ENCODE measurements at places on chromosomes 3 and 15. TPM values are rescaled to one million over a fixed set of nuclear protein-coding genes. Genes with fewer than 3 reads are reported as not detected.

The SLC6A11 gene
- total RNA-seq: not detected

DNA sequence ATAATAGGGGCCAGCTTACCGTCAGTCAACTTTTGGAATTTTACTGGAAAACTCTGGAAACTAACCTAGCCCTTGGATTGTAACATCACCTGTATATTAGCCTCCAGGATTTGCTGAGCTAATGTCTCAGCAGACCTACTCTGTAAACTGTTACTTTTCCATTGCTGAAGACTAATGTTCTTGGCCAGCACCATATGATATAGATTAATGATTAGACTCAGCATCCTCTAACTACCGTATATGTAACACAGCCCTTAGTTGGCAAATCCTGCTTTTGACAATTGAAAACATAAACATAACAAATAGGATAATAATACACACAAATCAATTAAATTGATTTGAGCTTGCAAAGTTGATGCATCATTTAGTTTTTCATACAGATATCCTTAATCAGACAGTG, 26.6 kb upstream of the GBE1 start:
- DNase-seq: no peak

DNA sequence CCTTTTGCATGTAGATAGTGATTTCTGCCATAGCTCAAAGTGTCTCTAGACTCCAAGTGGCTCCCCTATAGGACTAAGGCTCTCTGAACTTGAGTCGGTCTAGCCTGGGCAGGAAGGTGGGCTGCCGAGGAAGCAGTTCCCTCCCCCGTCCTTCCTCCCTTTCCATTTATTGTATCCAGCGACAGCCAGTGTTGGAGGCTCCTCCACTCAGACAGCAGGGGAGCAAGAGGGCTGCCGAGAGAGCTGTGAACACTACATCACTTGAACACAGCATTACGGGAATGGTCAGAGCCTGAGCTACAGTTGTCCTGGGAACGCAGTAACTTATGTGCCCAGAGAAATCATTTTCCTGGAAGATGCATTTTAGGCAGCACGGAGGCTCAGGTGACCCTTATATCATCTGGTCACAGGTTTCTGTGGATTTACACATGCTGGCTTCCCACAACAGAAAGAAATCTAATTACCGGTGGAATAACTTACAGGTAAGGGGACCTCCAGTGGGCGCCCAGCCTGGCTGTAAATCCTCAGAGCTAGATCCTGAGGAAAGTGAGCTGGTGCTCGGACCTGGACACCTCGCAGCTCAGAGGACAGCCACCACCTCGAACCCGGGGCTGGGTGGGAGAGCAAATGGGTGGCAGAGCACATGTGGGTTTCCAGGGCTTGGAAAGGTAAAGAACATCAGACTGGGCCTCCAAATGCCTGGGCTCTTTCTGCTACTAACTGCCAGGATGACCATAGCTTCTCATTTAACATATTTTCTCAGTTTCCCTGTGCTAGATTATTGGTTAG, 197.1 kb downstream of the UACA start:
- no peak for DNase-seq

DNA sequence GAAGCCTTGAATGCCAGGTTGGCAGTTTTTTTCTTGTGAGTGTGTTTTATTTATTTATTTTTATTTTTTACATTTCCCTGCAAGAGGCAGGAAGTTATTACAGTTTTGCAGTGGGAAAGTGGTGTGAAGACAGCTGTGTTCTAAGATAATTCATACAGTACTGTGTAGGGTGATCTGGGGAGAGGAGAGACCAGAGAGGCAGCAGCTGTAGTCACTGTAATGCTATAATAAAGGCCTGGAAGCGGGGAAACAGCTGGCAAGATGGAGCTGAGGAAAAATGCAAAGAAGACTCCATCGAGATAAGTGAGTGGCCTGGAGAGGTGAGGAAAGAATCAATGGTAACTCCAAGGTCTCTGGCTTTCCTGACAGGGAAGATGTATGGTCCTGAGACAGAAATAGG, 23.1 kb downstream of the CNTN3 start:
- no peak for DNase-seq

- DNase-seq: no peak
These were observed 83.9 kb downstream of the CHSY1 start for GRCh38 chr15:101167753-101168462.

DNA sequence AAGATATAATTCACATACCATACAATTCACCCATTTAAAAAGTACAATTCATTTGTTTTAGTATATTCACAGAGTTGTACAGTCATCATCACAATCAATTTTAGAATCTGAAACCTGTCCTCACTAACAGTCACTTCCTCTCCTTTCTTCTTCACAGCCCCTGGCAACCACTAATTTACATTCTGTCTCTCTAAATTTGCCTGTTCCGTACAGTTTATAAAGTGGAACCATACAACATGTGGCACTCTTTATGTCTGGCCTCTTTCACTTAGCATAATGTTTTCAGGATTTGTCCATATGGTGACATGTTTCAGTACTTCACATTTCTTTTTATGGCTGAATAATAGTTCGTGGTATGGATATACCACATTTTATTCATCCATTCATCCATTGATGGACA, 22.7 kb downstream of the ERICH6 start:
- DNase-seq: no peak

The ASTE1 gene
- total RNA-seq: 5.3 TPM

The SLC12A1 gene
- total RNA-seq: not detected

The RTP1 gene
- not detected for total RNA-seq

The CEP19 gene
- total RNA-seq: 12.2 TPM

GRCh38 chr3:172624999-172625398, 85.9 kb downstream of the NCEH1 start:
- DNase-seq: peak; percentile 30

The PEX11A gene
- 12.6 TPM for total RNA-seq

DNA sequence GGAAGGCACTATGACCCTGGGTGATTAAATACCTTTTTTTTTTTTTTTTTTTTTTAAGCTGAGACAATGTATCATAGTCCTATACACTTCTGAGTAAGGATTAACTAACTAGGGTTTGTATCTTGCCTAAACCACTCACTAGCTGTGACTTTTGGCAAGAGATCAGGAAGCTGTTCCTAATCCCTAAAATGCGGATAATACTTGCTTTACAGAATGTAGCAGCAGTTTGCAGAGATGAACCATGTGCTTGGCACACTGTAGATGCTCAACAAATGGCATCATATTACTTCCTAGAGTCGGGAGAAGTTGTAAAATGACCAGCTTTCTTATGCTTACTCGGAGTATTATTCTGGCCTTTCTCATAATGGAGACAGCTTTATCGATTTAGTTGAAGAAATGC, 25.6 kb upstream of the PYGO1 start:
- no peak for DNase-seq

The CYP8B1 gene
- total RNA-seq: not detected
